ENCODE measurements at places on chromosomes 1 and 21.

DNA sequence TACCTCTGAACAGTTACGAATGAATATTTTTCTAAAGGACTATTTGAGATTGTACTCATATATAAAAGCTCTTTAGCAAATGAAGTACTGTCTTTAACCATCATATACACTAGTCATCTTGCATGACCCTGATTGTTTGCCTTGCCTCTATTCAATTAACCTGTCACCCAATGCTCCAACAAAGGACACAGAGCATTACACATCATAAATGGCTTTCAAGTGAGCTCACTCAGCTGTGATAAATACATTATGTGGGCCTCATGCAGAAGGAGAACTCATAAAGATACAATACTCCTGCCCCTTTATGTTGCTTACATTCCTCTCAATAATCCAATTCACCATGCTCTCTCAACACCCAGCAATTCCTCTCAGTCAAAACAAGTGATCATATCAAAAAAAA is 993.0 kb upstream of the PRMT6 start:
- peak; percentile 15 for DNase-seq

DNA sequence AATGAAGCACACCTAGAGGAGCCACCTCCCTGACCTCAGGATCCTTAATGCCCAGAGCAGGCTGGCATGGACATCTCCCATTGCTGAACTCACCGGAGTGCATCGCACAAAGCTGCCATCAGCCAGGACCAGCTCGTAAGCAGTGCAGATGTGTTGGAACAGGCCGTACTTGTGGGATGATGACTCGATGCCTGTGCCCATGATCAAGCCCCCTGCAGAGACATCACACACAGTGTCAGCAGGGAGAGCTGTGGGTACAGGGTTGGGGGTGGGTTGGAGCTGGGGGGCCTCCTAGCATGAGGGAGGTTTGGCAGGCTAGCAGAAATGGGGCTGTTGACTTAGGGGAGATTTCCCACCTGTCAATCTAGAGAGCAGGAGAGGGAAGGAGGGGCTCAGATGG is 12.0 kb downstream of the DHCR24 start:
- no peak for DNase-seq

- no peak for DNase-seq
Measured at GRCh38 chr1:25020851-25021590, 90.9 kb upstream of the RUNX3 start.

GRCh38 chr1:14254251-14254650 is 344.2 kb upstream of the KAZN start:
- DNase-seq = no peak

GRCh38 chr1:244196571-244197285 is 145.6 kb downstream of the ZBTB18 start:
- DNase-seq = no peak

DNA sequence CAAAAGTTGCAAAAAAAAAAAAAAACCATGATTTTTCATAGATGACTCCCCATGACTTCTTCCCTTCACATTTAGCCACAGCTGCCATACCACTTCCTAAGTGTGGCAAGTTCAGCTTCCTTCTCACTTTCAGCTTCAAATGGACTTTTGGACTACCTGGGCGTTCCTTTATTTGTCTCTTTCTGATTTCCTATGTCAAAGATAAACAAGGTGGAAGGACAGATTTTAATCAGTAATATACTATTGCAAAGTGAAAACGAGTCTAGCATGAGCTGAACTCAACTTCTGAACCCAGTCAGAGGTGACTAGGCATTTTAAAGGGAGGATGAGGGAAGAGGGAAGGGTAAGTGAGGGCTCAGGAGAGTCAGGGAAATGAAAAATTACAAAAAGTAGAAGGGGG is 14.4 kb upstream of the SCCPDH start:
- DNase-seq = no peak

DNA sequence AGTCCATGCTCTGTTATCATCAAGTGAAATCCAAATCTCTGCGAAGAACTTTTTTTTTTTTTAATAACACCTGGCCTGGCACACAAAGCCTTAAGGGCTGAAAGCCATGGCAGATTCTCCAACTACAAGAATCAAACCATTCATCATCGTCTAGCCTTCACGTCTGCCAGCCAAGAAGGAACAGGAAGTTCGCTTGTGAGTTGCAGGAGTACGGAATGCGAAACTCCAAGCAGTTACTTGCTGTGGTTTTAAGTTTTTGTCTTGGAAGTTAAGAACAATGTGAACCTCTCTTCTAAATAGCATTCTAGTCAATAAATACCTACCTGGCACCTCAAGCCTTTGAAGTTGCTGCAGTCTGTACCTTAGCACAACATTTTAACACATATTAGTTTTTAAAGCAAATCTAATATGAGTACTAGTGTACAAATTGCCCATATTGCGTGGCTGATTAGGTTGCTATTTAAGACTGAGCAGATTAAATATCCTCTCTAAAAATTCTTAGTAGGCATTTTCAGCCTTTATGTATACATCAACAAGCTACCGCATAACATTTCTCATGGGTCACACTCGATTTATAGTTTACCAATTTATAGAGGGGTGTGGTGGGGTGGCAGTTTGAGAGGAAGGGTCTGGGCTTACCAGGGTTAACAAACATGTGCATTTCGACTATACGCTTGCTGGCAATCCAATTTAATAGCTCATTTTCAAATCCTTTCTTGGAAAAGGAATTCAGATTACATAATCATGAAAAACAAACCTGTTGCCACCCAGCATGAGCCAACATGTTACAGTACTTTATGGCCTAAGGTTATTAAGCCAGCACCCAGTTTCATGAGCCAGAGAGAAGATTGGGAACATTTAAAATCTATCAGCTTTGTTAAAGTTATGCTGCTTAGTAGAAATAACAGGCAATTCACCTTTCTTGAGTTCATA is 22.2 kb upstream of the PTPN14 start:
- no peak for DNase-seq

DNA sequence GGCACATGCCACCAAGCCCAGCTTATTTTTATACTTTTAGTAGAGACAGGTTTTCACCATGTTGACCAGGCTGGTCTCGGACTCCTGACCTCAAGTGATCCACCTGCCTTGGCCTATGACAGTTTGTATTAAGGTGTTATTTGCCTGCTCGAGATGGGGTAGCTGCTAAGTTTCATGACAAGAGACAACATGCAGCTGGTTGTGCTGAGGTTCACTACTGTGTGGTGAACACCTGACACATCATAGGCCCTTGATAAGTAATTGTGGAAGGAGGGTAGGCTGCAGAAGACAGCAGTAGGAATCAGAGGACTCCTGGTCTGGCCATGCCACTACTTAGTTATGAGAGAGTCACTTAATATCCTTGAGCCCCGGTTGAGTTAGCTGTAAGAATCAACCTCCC is 46.2 kb downstream of the PLPP3 start:
- DNase-seq = no peak

- no peak for DNase-seq
Measured at GRCh38 chr1:76725864-76726619, 141.2 kb upstream of the ST6GALNAC5 start.

All from HEK293T (cell line).